ENCODE measurements at places on chromosomes 2 and 18. TPM values are rescaled to one million over a fixed set of nuclear protein-coding genes. Genes with fewer than 3 reads are reported as not detected.

Gene CXCR1
- 0.52 TPM for total RNA-seq

Gene MPV17
- 29.8 TPM for total RNA-seq

Gene PDE11A
- total RNA-seq = 2.0 TPM

Gene PCARE
- 0.03 TPM for total RNA-seq

Gene PLEK
- 5.2 TPM for total RNA-seq

Gene GPD2
- total RNA-seq = 14.5 TPM

Gene LYPD6B
- 3.8 TPM for total RNA-seq

Gene LRRFIP1
- total RNA-seq = 29.7 TPM

Gene LOXHD1
- not detected for total RNA-seq

Gene DRC1
- not detected for total RNA-seq

GRCh38 chr2:238927746-238928519 is 80.0 kb downstream of the TWIST2 start:
- DNase-seq = no peak

GRCh38 chr2:220078439-220078838 is 451.0 kb downstream of the SLC4A3 start:
- DNase-seq = no peak

DNA sequence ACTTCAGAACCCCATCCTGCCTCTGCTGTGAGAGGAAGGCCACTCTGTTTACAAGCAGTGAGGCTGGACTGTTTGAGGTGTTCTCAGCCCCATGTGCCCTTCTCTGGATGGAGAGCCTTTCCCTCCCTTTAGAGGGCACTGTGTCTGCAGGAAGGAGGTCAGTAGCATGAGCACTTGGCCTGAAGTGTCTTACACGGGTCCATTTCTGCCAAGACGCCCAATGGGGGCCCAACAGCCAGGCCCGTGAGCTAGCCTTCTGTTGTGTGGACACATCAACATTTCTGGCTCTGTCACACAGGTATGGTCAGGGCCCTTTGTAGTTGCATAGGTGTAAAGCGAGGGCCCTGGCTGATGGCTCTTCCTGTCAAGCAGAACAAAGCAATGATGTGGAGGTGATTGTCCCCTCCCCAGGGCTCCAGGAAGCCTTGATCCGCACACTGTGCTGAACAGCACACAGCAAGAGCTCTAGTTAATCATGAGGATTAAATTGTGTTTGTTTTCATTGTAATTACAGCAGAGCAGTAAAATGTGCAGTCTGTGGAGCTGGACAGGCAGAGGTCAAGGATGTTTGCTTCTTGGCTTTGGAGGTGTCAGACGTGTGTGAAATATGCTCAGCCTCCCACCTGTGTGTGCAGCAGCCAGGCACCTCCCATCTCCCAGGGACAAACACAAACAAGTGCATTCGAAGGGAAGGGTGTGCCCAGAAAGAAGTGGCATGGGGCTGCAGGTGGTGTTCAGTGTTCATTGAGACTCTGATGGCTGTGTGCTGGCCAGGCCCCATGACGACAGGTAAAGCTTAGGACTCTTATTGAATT is 132.1 kb downstream of the SH3RF3 start:
- peak; percentile 39 for DNase-seq

GRCh38 chr2:195737511-195738325 is 80.7 kb downstream of the SLC39A10 start:
- no peak for DNase-seq

GRCh38 chr2:170206246-170206645 is 28.3 kb downstream of the MYO3B start:
- DNase-seq = no peak

DNA sequence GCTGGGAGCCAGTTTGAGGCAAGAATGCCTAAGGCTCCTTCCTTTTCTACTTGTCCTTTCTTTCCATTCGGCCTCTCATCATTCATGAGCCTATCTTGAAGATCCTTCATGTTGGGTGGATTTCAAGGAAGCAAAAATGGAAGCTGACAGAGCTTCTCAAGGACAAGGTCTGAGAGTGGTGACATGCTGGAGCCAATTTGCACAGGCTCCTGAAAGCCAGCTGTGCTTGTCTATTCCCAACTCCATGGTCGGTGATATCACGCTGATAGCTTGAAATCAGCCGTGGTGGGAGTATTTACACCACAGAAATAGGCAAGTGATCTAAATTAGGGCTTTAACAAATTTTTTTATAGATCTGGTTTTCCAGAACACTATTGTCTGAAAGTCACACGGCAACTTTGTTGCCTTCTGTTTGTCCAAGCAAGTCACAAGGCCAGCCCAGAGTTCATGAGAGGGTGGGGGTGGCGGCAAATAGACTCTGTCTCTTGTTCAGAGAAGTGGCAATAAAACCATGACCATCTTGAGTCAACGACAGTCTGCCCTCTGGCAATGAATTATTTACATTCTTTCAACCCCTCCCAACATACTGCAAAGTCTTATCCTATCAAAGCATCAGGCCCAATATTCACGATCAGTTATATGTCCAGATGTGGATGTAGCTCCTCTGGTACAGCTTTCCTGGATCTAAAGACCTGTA is 49.9 kb upstream of the SLC35F5 start:
- no peak for DNase-seq

DNA sequence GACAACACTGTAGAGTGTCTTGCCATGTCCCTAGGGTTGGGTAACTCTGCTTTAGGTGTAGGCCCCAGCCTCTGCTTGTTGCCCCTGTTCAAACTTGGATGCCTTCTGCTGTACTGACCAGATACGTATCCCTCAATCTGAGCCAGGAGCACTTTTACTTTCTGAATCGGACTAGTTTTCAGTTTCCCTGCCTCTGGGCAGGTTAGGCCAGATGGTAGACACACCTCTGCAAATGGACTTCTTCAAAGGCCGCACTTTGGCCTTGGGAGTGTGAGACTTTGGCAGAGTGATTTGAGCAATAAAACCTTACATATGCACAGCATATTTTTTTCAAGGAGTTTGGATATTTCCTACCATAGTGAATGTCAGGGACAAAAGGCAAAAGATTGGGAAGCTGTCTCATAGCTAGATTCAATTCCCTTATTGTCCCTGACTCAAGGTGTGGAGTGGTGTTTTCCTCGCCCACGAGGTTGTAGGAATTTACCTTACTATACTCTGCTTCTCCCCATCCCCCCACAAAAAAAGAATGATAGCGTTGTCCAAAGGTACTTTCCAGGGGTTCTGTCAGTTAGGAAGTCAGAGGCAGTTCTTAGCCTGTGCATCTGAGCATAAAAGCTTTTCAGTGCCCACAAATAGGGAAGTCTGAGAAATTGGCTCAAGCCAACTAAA is 15.3 kb upstream of the PARD3B start:
- DNase-seq = no peak

- no peak for DNase-seq
Measured at GRCh38 chr2:178068823-178069454, 3.6 kb downstream of the PDE11A start.

- DNase-seq = no peak
Measured at GRCh38 chr2:95356821-95357700, 45.4 kb upstream of the FAHD2A start.

DNA sequence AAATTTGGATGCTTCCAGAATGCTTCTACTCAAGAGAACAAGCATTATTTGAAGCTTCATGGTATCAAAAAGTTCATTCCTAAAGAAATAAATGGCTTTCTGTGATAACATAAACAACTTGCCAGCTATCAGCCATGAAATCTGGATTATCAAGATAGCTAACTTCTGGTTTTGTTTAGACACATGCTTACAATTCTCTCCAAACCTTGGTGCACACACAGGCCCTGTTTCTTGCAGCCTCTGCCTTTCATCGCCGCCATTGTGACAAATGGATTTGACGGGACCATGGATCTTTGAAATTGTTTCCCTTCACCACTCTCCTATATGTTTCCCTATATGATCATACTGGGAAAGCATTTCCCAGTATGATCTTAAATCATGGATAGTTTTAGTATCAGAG is 47.9 kb upstream of the CABLES1 start:
- DNase-seq = no peak

GRCh38 chr2:74742471-74742870 is 88.4 kb downstream of the SEMA4F start:
- DNase-seq = no peak

DNA sequence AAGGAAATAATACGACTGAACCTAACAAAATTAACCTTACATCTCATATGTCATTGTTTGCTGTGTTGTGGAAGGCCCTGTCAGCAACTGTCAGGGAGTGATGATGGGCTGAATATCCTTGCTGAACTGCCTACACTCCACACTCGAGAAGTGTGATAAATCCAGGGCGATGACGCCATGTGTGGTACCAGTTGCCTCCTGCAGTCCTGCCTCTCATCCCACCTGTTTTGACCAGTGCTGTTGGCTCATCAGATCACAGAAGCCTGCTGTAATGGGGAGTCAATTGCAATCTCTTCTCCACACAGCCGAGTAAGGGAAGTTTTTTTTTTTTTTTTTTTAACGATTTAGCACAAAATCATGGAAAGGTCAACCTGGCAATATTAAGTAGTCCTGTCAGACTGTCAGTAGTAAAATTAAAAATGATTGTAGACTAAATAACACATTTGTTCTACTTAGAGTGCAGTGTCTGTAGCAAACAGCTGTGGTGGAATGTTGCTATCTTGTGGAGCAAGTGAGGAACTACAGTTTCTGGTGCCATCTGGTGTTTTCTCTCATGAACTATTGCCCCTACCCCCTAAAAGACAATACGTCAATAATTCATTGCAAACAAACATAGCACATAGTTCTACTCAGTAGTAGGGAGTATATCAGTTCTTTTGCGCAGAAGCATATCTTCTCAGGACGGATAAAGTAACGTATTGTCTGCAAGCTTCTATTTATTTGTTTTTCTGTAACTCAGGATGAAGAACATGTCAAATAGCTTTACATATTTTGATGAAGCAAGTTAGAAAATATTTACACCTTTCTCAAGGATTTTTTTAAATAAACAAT is 347.6 kb downstream of the CTNNA2 start:
- DNase-seq = no peak

Data from pancreas (tissue), 10 donors.